ENCODE measurements at places on chromosomes 13 and 19.

DNA sequence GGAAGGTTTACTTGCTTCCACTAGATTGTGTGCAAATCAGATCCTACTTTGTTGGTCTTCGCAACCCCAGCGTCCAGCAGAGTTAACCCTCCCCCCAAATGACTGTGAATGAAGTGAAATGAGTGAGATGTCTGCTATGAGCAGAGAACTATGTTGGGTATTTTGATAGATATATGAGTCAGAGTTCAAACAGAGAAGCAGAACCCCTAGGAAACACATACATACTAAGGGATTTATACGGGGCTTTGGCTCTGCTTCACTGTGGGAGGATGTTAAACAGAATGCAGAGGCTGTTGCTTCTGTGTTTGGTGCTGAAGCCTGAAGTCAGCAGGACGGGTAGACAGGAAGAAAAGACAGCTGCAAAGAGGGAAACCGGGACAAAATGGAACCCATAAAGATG lies 197.0 kb downstream of the MZT1 start:
- DNase-seq: no peak

- DNase-seq: peak; percentile 99
Observed at GRCh38 chr19:48492925-48493717, 18.5 kb downstream of the LMTK3 start.

- DNase-seq: no peak
Observed at GRCh38 chr13:60933638-60934037, 482.0 kb downstream of the PCDH20 start.

DNA sequence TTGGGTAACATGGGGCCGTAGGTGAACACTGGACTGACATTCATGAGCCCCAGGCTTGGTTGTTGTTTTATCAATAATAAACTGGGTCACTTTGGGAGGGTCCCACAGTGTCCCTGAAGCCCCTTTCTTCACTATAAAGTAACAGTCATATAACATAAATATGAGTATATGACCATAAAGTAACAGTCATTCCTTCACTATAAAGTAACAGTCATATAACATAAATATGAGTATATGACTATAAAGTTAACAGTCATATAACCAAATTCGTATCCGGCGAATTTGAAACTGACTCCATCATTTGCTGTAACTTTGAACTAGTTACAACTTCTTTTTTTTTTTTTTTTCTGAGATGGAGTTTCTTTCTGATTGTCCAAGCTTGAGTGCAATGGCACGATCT lies 210.3 kb downstream of the KATNAL1 start:
- DNase-seq: no peak

GRCh38 chr13:73658639-73659038 lies 475.6 kb downstream of the KLF12 start:
- no peak for DNase-seq

- DNase-seq: no peak
Observed at GRCh38 chr13:109979228-109979627, 192.8 kb upstream of the IRS2 start.

DNA sequence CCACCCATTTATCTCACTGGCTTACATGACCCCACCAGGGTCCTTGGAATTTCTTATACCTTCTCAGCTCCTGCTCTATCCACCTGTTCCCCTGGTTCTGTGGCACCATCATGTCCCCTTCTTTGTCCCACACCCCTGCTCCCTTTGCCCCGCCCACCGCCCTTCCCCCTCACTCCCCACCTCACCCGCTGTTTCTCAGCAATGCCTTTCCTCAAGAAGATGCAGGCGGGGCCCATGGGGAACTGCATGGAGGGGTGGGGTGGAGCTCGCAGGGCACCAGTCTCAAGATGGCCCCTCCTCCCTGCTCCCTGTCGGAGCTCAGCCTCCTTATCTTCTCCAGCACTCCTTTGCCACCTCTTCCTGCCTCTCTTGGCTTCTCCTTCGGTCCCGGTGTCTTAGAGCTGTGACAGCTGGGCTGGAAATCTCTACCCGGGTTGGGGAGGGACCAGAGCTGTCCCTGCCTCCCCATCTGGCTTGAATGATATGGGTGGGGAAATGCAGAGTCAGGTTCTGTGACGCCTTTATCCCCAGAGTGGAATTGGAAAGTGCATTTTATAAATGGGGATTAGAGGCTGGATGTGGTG lies at the start of gene CABP5:
Gene CABP5 (minus strand): TSS at position 405 of the 584 bp plus-strand sequence. CDS start 157 bp downstream, at position 248.
- no peak for DNase-seq

- no peak for DNase-seq
Observed at GRCh38 chr19:48624791-48625723, 5.8 kb downstream of the SPHK2 start.

- no peak for DNase-seq
Observed at GRCh38 chr13:98401934-98402333, 175.0 kb downstream of the STK24 start.

- DNase-seq: no peak
Observed at GRCh38 chr13:107234319-107235073, 666.6 kb upstream of the ARGLU1 start.

GRCh38 chr19:1584500-1585242 lies 8.0 kb downstream of the MBD3 start:
- DNase-seq: no peak

DNA sequence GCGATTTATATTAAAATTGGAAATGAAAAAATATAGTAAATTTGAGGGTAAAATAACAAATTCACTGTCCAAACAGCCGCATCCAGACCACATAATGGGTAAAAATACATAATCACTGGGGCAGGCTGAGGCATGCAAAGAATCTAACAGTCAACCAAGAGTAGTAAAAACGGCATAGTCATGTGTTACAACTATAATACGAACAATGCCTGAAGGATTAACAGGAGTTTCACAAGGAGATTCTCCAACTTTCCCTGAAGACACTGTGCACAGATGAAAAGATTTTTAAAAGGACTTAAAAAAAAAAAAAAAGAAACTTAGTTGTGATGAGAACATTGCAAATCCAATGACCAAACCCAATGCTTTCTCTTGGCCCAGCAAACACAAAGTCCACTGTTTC lies 20.4 kb upstream of the ATXN8OS start:
- no peak for DNase-seq

- DNase-seq: no peak
Observed at GRCh38 chr19:42225718-42226292, 5.7 kb downstream of the ZNF526 start.

GRCh38 chr13:99074693-99075092 lies 96.8 kb upstream of the DOCK9 start:
- no peak for DNase-seq

GRCh38 chr13:45016792-45017425 lies 27.6 kb downstream of the GPALPP1 start:
- no peak for DNase-seq

GRCh38 chr13:52846567-52847321 lies 1.7 kb downstream of the PCDH8 start:
- DNase-seq: no peak

GRCh38 chr19:32550666-32551065 lies 30.3 kb upstream of the PDCD5 start:
- DNase-seq: no peak

- no peak for DNase-seq
Observed at GRCh38 chr13:94339116-94339687, 140.3 kb downstream of the DCT start.

DNA sequence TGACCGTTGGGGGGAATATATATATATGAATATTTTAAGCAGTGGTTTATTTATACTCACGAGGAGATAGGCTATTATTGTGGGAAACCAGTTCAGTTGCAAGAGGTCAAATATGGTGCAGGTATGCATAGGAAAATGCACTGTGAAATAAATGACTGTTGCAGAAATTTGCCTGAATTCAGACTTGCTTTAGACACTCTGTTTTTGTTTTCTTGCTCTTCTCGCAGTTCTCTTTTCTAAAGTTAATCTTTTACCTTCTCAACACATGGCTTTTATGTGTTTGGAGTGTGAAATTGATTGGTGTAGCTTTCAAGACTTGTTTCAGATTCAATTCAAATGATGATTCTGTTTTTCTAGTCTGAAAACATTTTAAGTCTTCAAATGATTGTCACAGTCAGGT lies 109.7 kb downstream of the LRCH1 start:
- DNase-seq: no peak

DNA sequence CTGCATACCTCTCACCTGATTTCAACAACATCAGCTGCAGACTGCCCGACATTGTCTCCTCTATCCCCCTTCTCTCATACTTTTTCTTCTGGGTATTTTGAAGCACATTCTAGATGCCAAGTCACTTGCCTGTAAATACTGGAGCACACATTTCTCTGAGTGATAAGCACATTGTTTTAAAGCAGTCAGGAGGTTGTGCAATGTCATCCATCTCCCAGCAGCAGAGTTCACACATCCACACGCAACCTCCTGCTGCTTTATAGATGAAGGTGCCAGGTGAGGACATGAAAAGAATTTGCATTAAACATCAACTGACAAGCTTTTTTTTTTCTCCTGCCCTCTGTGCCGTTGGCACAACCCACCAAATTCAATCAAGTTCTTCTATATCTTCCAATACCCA lies 5.5 kb downstream of the UPK1A start:
- no peak for DNase-seq

GRCh38 chr13:41851351-41851750 lies 109.6 kb downstream of the VWA8 start:
- no peak for DNase-seq

GRCh38 chr19:3121821-3122511 lies 13.9 kb upstream of the GNA15 start:
- DNase-seq: peak; percentile 44

- no peak for DNase-seq
Observed at GRCh38 chr13:99311137-99311536, 3.9 kb upstream of the GPR183 start.

GRCh38 chr13:97226013-97226412 lies 3.9 kb downstream of the MBNL2 start:
- no peak for DNase-seq

DNA sequence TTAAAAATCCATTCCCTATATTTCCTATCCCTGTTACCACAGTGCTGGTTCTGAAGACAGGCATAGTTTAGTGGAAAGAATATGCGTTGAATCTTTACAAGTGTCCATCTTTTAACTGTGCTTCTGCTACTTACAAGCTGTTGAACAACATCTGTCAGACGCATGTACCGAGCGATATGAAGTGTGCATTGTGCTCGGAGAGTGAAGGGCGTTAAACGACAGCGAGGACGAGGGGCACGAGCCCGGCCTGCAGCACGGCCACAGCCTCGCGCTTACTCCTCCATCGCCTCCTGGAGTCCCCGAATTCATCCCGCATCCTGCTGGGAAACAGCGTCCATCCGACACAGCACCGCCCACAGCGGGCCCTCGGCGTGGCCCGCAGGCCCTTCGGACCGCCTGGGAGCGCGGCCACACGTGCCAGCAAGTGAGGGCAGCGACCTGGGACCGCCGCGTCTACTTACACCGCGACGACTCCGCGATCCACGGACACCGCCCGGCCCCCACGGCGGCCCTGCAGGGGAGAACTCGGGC lies 514 bp downstream of the PCID2 start:
- no peak for DNase-seq

DNA sequence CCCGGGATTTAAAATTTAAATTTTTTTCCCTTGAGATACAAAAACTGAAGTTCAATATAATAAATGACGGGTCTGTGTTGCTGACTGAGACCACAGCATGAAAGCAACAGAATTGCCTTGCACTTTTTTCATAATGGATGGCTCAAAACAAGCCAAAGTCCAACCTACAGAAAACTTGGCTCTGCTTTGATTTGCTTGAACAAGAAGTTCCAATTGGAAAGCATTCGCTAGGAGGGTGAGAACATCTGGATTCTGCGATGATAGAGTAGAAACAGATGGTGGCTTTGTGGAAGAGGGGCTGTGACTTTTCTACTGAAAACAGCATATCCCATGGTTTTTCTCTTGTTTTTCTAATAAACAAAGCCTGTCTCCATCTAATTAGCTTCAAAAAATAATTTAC lies 46.4 kb downstream of the THSD1 start:
- no peak for DNase-seq

GRCh38 chr19:43729919-43730318 lies 14.0 kb downstream of the IRGC start:
- DNase-seq: no peak

GRCh38 chr19:3801412-3802096 lies 15.4 kb upstream of the MATK start:
- DNase-seq: no peak

DNA sequence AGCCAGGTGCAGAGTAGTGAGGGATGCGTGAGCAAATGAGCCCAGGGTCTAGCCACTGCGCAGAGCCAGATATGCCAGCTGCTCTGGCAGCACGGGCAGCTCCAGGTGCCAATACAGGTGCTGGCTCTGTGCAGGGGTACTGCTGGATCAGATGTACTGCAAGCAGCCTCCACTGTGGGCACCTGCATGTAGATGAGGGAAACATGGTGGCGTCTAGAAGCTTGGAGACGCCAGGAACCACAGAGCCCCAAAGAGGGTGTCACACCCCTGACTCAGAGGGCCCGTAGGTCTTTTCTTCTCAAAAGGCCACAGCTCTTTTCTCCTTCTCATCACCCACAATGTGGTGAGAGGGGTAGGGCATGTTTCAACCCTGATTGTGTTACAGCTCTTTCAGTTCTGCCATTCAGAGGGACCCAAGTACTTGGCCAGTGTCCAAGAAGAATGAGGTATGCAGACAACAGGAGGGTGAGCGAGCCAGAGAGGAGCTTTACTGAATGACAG lies 244.4 kb upstream of the SLITRK1 start:
- no peak for DNase-seq

DNA sequence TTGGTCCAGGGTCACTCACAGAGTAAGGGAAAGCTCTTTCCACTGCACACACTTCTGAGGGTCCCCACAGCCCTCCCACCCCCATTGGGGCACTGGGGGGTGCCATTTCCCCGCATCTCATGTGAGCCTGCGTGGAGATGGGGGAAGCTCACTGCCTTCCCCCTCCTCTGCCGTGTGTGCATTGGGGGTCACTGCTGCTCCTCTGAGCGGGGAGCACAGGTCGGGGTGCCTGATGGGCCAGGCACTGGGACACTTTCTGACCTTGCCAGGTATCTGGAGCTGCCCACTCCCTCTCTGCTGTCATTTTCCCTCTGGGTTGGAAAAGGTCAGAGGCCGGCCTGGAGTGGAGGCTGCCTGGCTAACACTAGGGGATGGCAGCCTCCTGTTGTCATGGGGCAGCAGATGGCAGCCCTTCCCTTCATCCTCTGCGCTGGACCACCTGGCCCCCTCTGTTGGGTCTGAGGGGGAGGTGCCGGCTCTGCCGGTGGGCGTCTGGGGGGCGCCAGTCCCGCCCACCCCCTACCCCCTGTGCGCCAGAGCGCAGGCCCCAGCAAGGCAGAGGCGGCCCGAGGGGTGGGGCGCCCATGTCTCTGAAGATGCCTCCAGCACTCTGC lies 9.1 kb downstream of the SSBP4 start:
- DNase-seq: no peak

GRCh38 chr13:21717817-21718216 lies 46.9 kb downstream of the FGF9 start:
- DNase-seq: no peak

GRCh38 chr13:50359041-50359367 lies 343.8 kb downstream of the KCNRG start:
- DNase-seq: no peak

GRCh38 chr13:110819203-110820014 lies 95.5 kb downstream of the ANKRD10 start:
- DNase-seq: peak; percentile 87

- no peak for DNase-seq
Observed at GRCh38 chr19:38869160-38869835, 8.8 kb downstream of the RINL start.

- no peak for DNase-seq
Observed at GRCh38 chr13:50915565-50915964, 6.0 kb downstream of the RNASEH2B start.
